ENCODE measurements at places on chromosomes 7 and 10.

- DNase-seq = no peak
These were observed 41.6 kb upstream of the KCNMA1 start for GRCh38 chr10:77679217-77679616.

DNA sequence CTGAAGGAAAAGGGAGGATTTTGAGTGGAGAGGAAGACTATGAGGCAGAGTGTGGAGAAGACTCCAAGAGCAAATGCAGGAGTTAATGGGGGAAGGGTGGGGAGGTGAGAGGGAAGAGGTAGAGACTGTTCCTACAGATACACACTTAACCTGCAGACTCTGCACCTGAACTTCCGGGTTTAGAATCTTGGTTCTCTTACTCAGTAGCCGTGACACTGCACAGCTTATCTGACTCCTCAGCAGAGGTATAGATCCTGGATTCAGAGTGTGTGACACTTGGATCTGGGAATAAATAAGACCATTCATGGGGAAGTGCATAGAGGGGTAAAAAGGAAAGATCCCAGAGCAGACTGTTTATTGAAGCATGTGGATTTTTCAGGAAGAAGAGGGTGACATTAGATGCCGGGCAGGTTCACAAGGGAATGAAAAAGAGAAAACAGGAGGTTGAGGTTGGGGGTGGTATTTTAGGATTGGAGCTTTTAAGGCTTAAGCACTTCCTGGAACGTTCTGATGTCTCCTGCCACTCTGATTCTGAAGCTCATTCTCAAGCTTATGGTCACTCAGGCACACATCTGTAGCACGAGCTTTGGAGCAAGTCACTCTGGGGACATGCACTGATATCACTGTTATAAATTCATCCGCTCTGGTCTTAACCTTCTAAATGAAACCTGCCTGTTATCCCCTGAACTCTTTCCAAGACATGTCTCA, 5.7 kb upstream of the ZC3HAV1L start:
- no peak for DNase-seq

GRCh38 chr10:32131388-32131787, 75.2 kb upstream of the KIF5B start:
- no peak for DNase-seq

DNA sequence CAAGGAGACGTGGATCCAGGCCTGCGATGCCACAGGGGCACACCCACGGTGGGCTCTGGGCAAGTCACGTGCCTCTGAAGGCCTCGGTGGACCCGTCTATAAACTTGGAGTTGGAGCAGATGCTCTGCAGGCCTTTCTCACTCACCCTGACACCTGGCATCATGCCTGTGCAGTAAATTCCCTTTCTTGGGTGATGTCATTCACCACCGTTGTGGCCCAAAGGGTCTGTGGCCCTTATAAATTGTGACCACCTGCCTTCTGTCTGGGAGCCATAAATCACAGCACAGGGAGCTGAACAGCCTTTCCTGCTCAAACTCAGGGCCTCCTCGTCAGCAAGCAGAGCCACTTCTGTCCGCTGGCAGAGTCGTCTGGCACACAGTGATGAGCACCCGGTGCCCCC, 52.2 kb downstream of the GPAM start:
- DNase-seq = no peak

DNA sequence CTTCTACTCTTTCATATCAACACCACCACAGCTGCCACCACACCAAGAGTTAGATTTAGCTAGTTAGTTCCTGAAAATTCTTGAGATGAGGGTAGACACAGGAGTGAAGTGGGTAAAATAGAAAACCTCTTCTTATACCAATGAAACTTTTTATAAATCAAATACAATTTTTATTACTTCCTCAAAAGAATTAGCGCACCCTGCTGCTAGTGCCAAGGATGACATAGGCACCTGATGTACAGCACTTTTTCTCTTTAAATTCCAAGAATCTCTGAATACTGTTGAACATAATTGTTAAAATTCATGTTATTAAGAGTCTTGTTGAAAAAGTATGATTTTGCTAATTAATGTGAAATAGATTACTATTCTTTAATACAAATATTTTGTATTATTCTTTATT, 11.4 kb downstream of the ZWINT start:
- DNase-seq = no peak

GRCh38 chr10:89792187-89792586, 90.8 kb downstream of the KIF20B start:
- no peak for DNase-seq

DNA sequence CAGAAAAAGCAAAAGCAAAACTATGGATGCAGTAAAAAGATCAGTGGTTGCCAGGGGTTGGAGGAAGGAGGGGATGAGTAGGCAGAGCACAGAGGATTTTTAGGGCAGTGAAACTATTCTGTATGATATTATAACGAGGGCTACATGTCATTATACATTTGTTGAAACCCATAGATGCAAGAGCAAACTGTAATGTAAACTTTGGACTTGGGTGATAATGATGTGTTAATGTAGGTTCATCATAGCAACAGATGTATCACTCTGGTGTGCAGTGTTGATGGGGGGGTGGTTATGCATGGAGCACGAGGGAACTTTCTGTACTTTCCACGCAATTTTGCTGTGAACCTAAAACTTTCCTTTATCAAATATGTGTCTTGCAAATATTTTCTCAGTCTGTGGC, 23.2 kb downstream of the SLK start:
- no peak for DNase-seq

GRCh38 chr10:44386546-44387052, 1.7 kb upstream of the CXCL12 start:
- peak; percentile 39 for DNase-seq

- DNase-seq = no peak
These were observed 10.7 kb downstream of the CYTH3 start for GRCh38 chr7:6261699-6262098.

DNA sequence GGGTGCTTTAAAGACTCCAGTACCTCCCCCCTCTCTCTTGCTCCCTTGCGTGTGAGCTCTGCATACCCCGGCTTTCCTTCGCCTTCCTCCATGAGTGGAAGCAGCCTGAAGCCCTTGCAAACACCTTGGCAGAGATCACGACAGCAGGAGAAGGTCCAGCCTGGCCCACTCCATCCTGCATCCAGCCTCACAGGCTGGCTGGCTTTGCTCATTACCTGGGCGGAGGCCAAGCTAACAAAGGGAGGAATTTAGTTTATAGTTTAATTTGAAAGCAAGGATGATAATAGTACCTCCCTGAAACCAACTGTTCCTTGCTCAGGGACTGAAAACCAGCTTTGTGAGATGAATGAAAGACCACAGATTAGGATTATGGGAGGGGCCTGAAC, 99.4 kb downstream of the PRKAG2 start:
- no peak for DNase-seq

DNA sequence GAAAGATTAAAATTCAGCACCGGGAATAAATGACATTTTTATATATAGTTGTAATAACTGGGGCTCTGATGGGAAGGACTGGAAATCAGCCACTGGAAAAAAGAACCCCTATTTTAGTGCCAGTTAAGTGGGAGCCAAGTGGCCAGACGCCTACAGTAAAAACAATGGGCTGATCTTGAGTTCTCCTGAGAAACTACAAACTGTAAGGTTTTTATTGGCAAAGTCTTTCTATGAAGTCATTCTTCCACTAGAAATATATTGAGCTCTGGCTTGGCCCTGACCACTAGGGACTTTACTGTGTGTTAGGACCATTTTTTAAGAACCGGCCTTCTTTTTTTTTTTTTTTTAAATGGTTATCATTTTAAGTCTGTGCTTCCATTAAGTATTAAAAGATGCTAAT, 79.6 kb downstream of the ZNF22 start:
- DNase-seq = no peak

GRCh38 chr10:92413519-92413918, 122.6 kb downstream of the MARCHF5 start:
- no peak for DNase-seq

- peak; percentile 59 for DNase-seq
These were observed 6.1 kb upstream of the MYOZ1 start for GRCh38 chr10:73647211-73647874.

DNA sequence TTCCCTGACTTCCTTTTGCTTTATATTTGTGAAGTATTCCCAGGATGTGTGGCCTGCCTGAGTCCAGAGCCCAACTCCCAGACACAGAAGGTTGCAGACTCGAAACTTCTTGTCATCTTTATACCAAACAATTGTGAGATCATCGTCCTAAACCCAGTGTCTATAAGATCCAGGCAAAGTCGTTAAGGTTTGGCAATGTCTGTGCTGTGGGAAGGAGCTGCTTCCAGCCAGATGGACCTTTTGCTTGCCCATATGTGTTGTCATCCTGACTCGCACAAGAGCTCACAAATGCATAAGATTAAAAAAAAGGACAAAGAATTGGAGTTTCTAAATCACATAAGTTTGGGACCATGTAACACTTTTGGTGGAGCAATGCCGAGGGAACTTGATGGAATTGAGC, 37.0 kb downstream of the WNT2 start:
- DNase-seq = no peak

- peak; percentile 94 for DNase-seq
These were observed 3.2 kb downstream of the CDK6 start for GRCh38 chr7:92833024-92833765.

GRCh38 chr10:107814865-107815487, 650.5 kb upstream of the SORCS1 start:
- DNase-seq = no peak

DNA sequence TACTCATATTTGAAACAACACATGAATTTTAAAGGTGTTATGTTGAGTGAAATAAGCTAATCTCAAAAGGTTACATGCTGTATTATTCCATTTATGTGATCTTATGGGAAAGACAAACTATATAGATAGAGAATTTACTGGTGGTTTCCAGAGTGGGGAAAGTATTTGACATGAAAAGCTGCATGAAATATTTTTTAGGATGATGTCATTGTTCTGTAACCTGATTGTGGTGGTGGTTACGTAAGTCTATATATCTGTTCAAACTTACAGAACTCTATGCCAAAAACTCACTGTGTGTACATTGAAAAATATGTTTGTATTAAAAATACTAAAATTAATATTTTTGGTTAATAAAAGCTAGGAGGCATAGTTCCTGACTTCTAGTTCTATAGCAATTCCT, 453.0 kb downstream of the SORCS3 start:
- no peak for DNase-seq

DNA sequence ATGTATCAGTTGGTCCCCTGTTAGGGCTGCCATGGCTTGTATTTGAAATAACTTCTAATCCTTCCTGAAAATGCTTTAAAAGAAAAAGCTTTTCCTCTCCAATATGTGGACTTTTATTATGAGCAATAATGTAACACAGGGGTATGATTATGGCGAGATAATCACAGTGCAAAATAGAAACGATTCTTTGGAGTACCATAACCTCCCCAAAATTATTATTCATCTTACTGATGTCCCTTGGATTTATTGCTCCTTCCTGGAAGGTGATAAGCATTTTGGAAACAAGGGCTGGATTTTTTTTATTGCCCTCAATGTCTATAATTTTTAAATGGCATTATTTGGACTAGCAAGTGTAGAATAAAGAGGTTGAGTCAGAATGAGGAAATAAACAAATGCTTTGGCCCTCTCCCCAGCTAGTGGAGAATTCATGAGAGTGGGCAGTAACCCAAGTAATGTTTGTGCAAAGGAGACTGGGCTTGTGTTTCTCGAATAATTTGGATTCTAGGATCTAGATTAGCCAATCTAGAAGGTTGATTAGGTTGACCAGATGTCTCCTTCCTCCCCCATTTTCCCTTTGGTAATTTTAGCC, 403.9 kb upstream of the CELF2 start:
- no peak for DNase-seq

GRCh38 chr7:106520962-106521514, 139.9 kb downstream of the CCDC71L start:
- DNase-seq = no peak
